Jurkat, Clone E6-1 (cell line): ENCODE measurements at places on chromosomes 3 and 15.

GRCh38 chr15:74655424-74655823, 39.8 kb downstream of the CLK3 start:
- DNase-seq: peak; percentile 77

DNA sequence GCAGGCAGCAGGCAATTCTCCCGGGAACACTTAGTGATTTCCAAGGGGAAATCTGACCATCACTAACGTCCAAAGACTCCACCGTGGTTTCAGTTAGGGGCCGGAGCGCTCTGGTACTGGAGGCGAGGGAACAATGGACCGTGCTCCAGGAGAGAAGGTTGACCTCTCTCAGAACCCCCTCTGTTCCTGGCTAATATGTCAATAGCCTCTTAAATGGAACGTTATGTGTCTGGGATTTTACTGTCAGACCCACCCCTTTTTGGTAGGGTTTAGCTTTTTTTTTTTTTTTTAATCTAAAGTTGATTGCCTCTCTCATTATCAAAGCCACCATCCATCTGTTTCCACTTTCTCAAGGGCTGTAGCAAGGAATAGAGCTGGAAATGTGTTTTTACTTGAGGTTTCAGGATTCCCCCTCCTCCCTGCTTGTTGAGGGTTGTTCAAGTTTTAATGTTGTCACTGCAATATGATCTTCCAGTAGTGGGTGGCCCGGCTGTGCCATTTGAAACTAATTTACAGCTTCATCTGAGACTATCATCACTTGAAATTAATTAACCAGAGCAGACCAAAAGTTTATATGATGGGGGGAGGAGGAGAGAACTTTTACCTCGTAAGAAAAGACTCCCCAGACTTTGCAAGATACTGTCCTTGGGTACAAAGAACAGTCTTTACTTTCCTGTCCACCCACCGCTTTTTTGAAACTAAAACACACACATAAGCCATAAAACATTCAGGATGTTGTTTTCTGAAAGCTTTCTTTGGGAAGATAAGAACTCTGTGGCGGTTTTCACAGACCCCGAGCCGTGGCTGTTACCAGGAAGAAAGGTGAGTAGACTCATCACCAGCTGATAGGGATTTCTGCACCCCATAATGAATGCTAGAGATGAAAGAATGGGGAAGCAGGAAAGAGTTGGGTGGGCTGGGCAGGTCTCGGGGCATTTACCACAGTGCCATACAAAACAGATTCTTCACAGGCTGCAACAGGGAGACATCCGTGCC, 187.8 kb downstream of the UACA start:
- DNase-seq: no peak

DNA sequence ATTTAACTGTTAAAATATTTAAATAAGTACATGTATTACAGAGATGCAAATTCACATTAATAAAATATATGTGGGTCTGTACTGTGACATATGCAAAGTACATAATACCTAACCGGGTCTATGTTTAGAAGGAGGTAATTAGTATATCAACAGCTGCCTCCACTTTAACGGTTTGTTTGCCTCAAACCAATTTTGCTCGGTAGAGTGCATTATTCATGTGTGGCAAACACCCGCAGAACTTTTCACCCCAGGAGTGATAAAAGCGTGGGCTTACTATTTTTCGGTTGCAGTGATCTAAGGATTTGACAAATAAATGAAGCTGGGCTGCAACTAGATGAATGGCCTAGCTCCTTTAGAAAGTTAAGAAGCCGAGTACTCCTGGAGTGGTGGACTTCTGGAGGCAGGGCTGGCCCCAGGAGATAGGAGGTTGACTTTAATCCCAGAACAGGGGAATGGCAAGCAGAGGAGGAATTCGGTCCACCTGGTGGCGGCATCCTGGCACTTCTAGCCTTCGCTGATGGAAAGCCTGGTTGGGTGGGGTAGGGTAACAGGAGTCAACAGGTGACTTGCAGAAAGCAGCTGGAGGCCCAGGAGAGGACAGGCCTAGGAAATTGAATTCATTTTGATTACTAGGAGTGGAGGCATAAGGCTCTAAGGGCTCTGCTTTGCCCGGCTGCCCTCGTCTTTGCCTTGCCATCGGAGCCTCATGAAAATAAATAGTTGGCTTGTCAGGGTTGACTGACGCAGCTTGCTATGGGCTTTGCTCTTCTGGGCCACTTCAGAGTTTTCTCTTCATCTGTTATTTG, 2.4 kb downstream of the SLCO3A1 start:
- no peak for DNase-seq

DNA sequence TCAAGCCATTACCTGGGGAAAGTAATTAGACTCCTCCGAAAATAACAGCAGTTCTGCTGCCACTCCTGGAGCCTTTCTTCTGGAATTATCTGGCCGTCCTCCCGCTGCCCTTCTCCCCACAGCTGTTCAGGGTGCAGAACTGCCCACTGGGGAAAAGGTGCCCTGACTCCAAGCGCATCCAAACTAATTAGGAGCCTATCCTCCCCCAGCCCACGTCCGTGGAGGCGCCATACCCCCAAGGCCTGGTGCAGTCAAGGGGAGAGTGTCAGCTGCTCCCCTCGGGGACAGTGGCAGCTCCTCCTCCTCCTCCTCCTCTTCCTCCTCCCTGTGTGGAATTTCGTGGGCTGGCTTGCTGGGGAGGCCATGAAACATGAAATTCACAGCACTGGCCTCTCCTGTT, 177.2 kb downstream of the XXYLT1 start:
- no peak for DNase-seq

GRCh38 chr3:137820366-137820765, 56.3 kb downstream of the SOX14 start:
- no peak for DNase-seq

GRCh38 chr15:68080334-68080733, 26.2 kb downstream of the PIAS1 start:
- DNase-seq: no peak

DNA sequence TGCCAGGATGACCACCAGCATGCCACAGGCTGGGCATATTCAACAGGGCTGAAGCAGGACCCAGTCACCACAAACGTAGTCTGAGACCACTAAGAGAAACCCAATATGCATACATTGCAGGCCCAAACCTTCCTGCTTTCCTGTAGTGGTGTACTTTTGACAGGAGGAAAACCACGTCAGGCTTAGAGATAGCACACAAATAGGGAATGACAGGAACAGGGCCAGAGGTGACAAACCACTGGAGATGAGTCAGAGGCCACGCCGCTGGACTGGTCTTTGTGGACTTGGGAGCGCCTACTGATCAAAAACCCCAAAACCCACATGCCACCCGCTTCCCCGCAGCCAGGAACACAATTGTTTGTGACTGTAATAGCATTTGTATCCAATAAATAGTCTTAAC, 3.6 kb upstream of the EFCAB12 start:
- DNase-seq: no peak

DNA sequence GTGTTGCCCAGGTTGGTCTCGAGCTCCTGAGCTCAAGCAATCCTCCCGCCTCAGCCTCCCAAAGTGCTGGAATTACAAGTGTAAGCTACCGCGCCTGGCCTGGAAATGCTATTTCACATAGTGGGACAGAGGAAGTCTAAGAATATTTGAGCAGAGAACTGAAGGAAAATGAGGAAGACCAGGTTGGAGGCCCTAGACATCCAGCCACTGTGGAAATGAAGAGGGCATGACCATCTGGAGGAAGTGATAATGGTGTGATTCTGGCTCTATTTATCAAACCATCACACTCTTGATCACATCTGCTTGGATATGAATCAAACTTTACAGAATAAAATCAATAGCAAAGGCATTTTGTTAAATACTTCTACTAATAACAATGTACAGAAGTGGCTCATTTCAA, 65.9 kb upstream of the ARHGEF3 start:
- no peak for DNase-seq

GRCh38 chr3:142315083-142315482, 89.7 kb upstream of the GK5 start:
- no peak for DNase-seq

- DNase-seq: no peak
Measured at GRCh38 chr15:83685916-83686332, 32.0 kb downstream of the ADAMTSL3 start.

DNA sequence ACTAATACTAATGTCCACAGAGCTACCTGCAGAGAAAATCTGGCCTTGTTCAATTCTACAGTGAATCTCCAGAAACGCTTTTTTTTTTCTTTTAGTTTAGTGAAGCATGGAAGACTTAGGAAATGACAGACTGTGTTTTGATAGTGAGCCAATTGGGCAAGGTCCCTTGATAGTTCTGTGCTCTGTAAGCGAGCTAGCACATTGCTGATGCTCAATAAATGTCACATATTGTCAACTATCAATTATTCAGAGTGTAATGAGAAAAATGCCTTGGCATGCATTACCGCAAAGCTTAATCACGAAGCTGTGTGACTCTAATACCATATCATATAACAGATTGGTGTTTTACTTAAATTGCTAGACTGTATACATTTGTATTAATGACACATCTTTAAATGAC, 5.2 kb upstream of the C3orf85 start:
- DNase-seq: no peak

- peak; percentile 56 for DNase-seq
Measured at GRCh38 chr15:44550256-44550655, 13.3 kb downstream of the EIF3J start.

GRCh38 chr15:83129791-83130190, 22.3 kb downstream of the TM6SF1 start:
- DNase-seq: no peak

GRCh38 chr3:169475978-169476698, 187.4 kb downstream of the MECOM start:
- DNase-seq: no peak

DNA sequence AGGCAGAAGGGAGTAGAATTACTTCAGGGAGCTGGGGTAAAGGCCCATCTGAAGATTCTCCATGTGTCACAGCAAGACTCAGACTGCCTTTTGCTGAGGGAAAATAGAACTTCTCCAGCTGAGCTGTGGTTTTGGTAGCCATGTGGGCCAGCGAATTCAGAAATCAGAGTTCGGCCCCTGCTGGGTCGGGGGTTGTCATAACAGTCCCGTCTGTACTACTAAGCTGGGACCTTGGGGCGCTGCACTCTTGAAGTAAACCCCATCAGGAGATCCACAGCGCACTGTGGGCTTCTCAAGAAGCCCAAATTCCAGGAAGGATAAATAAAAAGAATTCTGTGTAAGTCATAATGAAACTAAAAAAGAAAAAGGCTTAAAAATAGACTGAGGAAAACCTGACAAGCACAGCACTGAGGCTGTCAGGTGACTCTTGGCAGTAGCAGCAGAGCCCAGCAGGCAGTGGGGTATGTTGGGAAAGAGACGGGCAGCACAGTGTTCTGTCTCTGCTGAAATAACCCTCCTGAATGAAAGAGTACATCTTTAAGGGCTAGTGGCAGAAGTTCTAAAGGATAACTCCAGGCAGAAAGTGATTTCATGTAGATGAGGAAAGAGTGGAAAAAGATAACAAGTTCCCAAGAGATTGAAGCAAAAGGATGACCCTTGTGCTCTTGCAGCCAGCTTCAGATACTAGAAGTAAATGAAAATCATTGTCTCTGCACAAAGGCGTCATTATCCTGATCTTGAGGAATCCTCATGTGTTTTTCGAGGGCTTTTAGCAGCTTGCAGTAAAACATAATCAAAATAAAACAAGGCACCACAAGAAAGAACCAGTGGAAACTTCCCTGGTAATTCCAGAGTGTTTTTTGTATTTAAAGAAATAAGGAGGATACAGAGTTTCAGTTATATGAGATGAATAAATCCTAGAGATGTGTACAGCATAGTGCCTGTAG, 74.5 kb downstream of the RAB7A start:
- DNase-seq: no peak

DNA sequence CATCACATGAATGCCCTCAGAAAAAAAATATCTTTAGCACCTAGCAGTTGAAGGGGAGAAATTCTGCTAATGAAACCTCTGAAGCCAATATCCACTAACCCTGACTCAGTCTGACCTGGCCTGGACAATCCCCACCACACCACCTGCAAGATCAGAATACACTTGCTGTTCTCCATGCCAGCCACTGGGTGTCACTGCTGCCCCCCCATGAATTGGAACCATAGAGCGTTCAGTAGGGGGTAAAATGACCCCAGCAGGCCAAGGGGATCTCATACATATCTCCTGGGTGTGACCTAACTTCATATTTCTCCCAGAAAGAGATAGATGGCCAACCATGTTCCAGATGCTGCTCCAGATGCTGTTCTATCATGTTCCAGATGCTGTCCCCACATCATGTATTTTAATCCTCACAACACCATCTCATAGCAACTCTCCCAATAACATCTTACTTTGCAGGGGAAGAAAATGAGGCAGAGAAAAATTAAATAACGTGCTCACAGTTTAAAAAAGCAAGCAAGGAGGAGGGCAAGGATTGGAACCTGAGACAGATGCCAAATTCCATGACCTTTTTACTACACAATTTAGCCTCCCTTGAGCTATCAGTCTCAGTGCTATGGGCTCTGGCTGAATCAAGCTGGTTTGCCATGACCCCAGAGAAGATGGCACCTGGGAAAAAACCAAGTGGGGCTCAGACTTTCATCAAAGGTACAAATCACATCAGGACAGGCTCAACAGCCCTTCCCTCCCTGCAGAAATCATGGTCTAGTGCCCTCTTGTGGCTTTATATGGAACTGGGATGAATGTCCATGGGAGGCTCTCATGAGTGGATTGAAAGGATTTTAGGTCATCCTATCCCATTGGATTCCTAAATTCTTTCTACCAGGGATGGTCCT, 12.4 kb downstream of the NTRK3 start:
- DNase-seq: peak; percentile 19

- DNase-seq: no peak
Measured at GRCh38 chr15:45391746-45392583, 13.6 kb upstream of the GATM start.

DNA sequence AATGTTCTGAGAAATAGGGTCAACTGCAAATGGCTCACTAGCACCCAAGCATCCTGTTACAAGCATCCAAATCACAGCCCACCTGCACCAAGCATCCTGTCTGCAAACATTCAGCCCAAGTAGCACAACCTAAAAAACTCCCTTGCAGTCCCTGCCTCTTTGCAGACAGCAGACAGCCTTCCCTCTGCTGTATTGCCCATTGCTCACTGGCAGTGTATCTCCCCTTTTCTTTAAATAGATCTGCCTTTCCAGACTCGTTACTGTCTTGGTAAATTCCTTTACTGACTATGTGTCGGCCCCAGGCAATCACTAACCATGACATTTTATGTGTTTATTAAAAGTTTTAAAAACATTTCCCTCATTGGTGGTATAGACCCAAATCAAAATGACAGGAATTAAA, 155.4 kb downstream of the ADAMTSL3 start:
- no peak for DNase-seq

DNA sequence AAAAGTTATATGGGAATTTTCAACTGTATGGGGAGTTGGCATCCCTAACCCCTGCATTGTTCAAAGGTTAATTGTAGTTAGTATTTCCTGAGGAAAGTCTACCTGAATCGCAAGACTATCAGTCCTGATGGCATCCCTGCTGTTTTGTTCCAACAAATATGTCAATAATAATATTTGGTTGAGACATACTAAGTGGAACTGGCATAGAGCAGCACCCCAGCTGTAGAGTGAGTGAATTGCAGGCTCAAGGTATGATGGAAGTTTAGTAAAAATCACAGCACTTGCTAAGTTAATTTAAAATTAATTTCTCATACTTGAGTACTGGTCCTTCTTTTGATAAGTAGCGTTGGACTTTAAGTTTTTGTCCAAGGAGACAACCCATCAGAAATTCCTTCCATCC, 18.0 kb upstream of the COMMD2 start:
- DNase-seq: no peak

- no peak for DNase-seq
Measured at GRCh38 chr3:31502803-31503221, 29.9 kb upstream of the STT3B start.

- DNase-seq: peak; percentile 82
Measured at GRCh38 chr15:75446151-75446550, 5.3 kb downstream of the SIN3A start.
